ENCODE measurements at places on chromosomes 3 and 15.

DNA sequence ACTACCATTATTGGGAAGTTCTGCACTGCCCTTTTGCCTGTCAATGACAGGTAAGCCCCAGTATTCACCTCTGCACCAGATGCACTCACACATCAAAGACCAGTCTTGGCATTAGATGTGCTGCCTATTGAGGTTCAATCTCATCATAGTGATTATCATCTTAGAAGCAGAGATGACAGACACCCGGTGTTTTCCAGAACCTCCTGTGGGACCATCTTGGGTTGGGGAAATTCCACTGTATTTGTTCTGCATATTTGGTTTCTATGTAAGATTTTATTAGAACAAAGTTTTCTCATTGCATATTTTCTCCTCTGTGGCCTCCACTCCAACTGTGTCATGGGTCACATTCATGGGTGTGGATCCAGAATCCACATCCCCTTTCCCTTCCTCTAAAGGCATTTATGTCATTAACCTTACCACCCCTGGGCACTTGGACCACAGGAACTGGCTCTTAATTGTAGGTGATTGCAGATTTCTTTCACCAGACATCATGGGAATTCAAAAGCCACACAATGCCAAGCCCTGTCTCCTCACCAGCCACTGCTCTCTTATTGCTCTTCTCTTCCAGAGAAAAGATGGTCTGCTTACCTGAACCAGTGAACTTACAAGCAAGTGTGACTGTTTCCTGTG is 31.2 kb downstream of the PLA1A start:
- peaks cover 30% of the 10 kb centered on the region for H3K4me1 ChIP-seq
- H3K27me3 ChIP-seq, result peaks cover 6% of the 10 kb centered on the region
- no peak overlapping the region for H3K27ac ChIP-seq
- DNase-seq, result peak; percentile 33

- peak overlapping the region; percentile 52 for H3K4me3 ChIP-seq
- peaks cover 45% of the 10 kb centered on the region for H3K4me1 ChIP-seq
- H3K36me3 ChIP-seq, result peaks cover 7% of the 10 kb centered on the region
- no peak for DNase-seq
Measured at GRCh38 chr3:20561166-20561565, 375.2 kb upstream of the SGO1 start.

DNA sequence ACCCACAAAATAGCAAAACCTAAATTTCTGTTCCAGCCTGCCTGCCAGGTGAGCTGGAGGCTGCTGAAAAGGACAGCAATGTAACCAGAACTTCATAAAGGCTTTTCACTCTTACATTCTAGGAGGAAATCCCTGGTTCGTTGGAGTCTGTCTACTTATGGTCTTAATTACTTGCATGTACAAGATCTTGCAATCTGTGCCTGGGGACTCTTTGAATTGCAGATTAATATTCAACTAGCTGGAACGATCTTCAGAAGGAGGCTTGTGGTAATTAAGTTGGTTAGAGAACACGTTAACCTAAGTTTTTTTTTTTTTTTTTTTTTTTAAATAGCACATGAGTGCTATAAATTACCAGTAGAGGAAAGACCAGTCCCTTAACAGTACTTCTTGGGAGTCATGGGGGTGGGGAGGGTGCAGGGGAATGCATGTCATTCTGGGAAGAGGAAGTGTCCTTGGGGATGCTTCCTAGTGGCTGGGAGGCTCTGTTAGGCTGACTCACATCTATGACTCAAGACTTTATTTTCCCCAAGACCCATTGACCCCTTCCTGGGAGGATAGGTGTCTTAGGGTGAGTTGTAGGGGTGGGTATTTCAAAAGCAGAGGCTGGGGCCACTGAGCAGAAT is 139.8 kb downstream of the RAB11A start:
- H3K4me1 ChIP-seq, result no peaks in the 10 kb centered on the region
- no peaks in the 10 kb centered on the region for H3K36me3 ChIP-seq
- no peak overlapping the region for H3K27ac ChIP-seq
- DNase-seq, result no peak
- H3K27me3 ChIP-seq, result peaks cover 11% of the 10 kb centered on the region
- no peak overlapping the region for H3K4me3 ChIP-seq

GRCh38 chr15:84590406-84590805 is 10.4 kb upstream of the ZSCAN2 start:
- peaks cover 13% of the 10 kb centered on the region for H3K27me3 ChIP-seq
- DNase-seq, result no peak
- no peak overlapping the region for H3K4me3 ChIP-seq
- H3K36me3 ChIP-seq, result no peaks in the 10 kb centered on the region
- H3K27ac ChIP-seq, result no peak overlapping the region
- H3K4me1 ChIP-seq, result peaks cover 15% of the 10 kb centered on the region
